ENCODE measurements at places on chromosomes 7 and 10. TPM values are rescaled to one million over a fixed set of nuclear protein-coding genes. Genes with fewer than 3 reads are reported as not detected.

CPA2 gene
- total RNA-seq = 0.48 TPM

- H3K4me1 ChIP-seq = no peaks in the 10 kb centered on the region
- no peak overlapping the region for H3K4me3 ChIP-seq
- DNase-seq = no peak
- no peaks in the 10 kb centered on the region for H3K27me3 ChIP-seq
- H3K27ac ChIP-seq = no peak overlapping the region
Observed at GRCh38 chr7:30524545-30524944, 19.9 kb upstream of the GGCT start.

DNA sequence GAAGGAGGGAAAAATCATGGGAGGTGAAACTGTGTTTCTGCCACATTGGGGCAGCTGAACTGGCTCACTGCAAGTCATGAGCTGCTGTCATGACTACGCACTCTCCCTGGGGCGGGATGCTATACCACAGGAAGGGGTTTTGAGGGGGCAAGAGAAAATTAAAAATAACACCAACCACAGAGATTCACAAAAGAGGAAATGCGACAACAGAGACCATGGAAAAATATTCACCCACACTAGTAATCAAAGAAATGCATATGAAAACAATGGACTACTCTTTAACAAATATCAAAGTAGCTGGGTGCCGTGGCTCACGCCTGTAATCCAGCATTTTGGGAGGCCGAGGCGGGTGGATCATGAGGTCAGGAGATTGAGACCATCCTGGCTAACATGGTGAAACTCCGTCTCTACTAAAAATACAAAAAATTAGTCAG is 65.2 kb upstream of the TM9SF3 start:
- H3K4me3 ChIP-seq = no peak overlapping the region
- H3K4me1 ChIP-seq = no peaks in the 10 kb centered on the region
- DNase-seq = no peak
- H3K27ac ChIP-seq = no peak overlapping the region
- no peaks in the 10 kb centered on the region for H3K27me3 ChIP-seq

KCND2 gene
- 0.17 TPM for total RNA-seq

- no peak for DNase-seq
- H3K27ac ChIP-seq = no peak overlapping the region
- H3K4me3 ChIP-seq = no peak overlapping the region
- no peaks in the 10 kb centered on the region for H3K27me3 ChIP-seq
- H3K36me3 ChIP-seq = no peaks in the 10 kb centered on the region
Observed at GRCh38 chr10:2898509-2898860, 168.9 kb upstream of the PFKP start.

DNA sequence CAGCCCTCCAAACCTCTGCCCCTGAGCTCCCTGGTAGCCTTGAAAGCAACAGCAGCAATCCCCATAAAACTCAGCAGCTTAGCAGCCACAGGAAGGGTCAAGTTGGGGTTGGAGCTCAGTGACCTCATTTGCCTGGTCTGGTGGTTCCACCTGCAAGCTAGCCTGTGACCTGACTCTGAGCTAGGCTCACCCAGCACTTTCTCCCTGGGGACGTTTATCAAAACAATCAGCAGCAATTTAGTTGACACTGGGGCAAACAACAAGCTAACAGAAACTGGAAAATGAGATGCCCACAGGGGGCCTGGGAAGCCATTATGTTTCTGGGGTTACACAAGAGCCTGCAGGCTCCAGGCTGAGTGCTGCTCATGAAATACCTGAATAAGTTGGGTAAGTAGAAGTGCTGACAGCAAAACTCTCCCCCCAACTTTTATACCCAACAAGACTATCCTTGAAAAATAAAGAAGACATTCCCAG is 22.4 kb upstream of the CRYGN start:
- DNase-seq = no peak
- H3K4me3 ChIP-seq = no peak overlapping the region
- no peak overlapping the region for H3K27ac ChIP-seq
- H3K36me3 ChIP-seq = no peaks in the 10 kb centered on the region

EIF3A gene
- total RNA-seq = 127 TPM

CTTNBP2 gene
- 1.5 TPM for total RNA-seq

DNA sequence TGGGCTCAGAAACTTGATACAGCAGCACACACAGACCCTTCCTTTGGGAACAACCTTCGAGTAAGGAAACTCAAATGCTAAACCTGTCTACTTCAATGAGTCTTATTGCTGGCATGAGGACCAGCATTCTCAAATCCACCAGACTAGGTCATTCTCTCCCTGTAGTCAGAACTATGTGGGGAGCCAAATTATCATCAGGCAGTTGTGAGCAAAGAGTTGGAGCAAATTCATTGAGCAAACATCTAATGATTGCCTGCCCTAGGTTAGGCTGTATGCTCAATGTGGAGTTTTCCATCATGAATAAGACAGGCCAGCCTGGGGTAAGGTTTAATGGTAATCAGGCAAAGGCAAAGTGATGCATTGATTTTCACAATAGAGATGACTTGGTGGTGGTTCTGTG is 3.6 kb downstream of the EPDR1 start:
- H3K36me3 ChIP-seq = no peaks in the 10 kb centered on the region
- no peaks in the 10 kb centered on the region for H3K4me1 ChIP-seq
- DNase-seq = no peak
- no peak overlapping the region for H3K27ac ChIP-seq
- no peak overlapping the region for H3K4me3 ChIP-seq

- no peak overlapping the region for H3K27ac ChIP-seq
- no peaks in the 10 kb centered on the region for H3K27me3 ChIP-seq
- H3K4me1 ChIP-seq = no peaks in the 10 kb centered on the region
Observed at GRCh38 chr7:26598867-26599266, 265.5 kb downstream of the SKAP2 start.

NMT2 gene
- total RNA-seq = 12.4 TPM

GRCh38 chr7:158318511-158318913 is 269.1 kb downstream of the PTPRN2 start:
- no peaks in the 10 kb centered on the region for H3K36me3 ChIP-seq
- H3K4me3 ChIP-seq = no peak overlapping the region
- no peaks in the 10 kb centered on the region for H3K4me1 ChIP-seq
- no peak overlapping the region for H3K27ac ChIP-seq

PPP1R3A gene
- not detected for total RNA-seq

DNA sequence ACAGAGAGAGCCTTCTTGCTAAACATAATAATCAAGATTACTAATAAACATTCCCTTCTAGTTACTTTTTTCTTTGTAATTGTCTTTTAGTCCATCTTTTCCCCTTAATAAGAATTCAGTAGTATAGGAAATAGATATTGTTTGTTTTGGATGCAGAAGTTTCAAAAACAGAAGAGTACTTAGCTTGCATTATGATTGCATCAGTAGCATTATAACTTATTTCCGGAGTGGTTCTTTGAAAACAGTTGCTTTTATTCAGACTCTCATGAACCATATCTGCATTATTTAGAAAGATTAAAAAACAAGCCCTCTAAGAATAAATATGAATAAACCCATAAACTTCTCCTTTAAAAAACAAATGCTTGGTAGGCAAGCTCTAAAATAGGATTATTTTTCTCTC is 34.0 kb upstream of the DKK1 start:
- H3K36me3 ChIP-seq = no peaks in the 10 kb centered on the region
- DNase-seq = no peak
- no peaks in the 10 kb centered on the region for H3K4me1 ChIP-seq
- no peaks in the 10 kb centered on the region for H3K27me3 ChIP-seq
- no peak overlapping the region for H3K27ac ChIP-seq

OR9A2 gene
- total RNA-seq = not detected

DNA sequence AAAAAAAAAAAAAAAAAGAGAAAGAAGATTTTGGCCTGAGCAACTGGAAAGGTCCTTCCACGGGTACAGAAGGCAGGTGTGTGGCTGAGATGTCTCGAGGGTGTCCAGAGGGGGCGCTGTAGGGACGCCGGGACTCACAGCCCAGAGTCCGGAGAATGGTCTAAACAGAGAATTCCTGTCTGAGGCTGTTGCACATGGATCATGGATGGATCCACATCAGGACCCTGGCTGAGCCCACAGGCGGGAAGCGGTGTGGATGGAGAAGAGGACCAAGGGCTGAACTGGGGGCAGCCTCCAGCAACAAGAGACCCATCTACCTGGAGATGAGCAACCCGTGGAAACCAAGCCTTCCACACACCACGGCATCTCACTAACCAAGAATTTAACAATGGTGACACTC is 55.0 kb downstream of the PKD1L1 start:
- no peak for DNase-seq
- H3K27me3 ChIP-seq = no peaks in the 10 kb centered on the region
- H3K27ac ChIP-seq = no peak overlapping the region
- no peaks in the 10 kb centered on the region for H3K4me1 ChIP-seq

GRCh38 chr10:14060320-14061070 is 270.2 kb downstream of the FRMD4A start:
- no peaks in the 10 kb centered on the region for H3K27me3 ChIP-seq
- H3K4me1 ChIP-seq = no peaks in the 10 kb centered on the region
- no peaks in the 10 kb centered on the region for H3K36me3 ChIP-seq
- H3K4me3 ChIP-seq = no peak overlapping the region

DNA sequence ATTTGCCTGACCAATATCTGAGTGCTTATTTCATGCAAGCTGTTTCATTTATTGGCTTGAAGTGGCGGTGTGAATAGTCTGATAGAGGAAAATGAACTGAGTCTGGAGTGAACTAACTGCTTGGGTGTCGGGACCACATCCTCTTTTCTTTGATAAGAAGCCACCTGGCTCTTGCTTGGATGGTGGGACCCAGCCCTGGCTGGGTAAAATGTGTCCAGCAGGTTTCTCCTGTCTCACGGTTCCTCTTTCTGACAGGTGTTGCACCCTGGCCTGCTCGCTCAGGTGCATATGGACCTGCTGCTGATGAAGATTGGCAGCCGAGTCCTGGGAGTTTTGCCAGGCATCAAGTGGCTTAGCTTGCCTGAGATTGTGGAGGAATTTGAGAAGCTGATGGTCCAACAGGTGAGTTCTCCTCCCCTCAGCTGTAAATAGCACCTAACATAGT is 1.6 kb downstream of the ADCK2 start:
- DNase-seq = peak; percentile 55
- no peak overlapping the region for H3K27ac ChIP-seq
- peak overlapping the region; percentile 68 for H3K4me3 ChIP-seq
- H3K4me1 ChIP-seq = peaks cover 20% of the 10 kb centered on the region
- H3K27me3 ChIP-seq = no peaks in the 10 kb centered on the region
- H3K36me3 ChIP-seq = no peaks in the 10 kb centered on the region

TSPAN13 gene
- 151 TPM for total RNA-seq

DNA sequence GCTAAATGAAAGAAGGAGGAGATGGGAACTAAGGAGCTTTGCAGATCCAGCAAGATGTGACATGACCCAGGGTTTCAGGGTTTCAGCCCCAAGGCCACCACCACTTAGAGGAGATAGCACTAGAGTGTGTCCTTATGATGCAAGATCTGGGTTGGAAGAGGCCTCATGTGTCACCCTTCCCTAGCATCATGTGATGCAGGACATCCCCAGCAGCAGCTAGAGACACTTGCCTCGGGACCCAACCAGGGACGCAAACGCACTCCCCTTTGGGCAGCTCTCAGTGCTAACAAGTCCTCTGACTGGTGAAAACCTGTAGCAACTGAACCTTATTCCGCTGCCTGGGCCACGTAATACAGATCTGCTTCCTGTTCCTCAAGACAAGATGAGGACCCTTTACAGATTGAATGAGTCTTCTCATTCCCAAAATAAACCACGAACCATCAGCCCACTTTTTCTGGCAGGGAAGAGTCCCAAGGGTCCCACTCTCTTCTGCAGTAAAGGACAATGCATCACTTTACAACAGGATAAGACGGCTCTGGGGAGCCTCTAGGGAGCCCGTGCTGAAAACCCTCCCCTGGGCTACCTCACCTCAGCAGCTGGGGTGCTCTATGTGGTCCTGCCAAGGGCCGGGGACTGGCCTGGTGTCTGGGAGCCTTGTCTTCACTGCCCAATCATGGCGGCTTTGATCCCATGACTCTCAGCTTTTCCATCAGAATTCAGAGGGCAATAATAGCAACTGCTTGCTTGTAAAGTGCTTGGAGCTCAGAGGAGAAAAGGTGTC is 44.8 kb upstream of the GDF10 start:
- no peaks in the 10 kb centered on the region for H3K27me3 ChIP-seq
- H3K27ac ChIP-seq = no peak overlapping the region
- no peak overlapping the region for H3K4me3 ChIP-seq
- no peaks in the 10 kb centered on the region for H3K36me3 ChIP-seq
- no peak for DNase-seq

DNA sequence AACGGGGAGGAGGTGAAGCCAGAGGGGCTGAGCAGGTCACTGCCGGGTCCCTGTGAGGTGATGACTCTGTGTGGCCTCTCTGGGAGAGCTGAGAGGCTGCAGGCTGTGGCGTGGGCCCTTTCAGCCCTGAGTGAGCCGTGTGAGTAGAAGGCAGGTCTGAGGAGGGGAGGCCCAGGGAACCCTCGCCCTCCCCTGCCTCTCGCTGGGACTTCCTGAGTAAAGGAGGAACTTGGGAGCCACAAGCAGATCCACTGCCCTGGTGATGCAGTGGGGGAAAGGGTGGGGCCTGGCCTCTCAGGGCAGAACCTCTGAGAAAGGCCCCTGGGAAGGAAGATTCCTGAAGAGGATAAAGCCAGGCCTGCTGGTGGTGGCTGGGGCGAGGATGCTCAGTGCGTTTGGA is 22.8 kb downstream of the EEPD1 start:
- H3K36me3 ChIP-seq = no peaks in the 10 kb centered on the region
- no peaks in the 10 kb centered on the region for H3K27me3 ChIP-seq
- DNase-seq = no peak
- H3K4me3 ChIP-seq = no peak overlapping the region

DNA sequence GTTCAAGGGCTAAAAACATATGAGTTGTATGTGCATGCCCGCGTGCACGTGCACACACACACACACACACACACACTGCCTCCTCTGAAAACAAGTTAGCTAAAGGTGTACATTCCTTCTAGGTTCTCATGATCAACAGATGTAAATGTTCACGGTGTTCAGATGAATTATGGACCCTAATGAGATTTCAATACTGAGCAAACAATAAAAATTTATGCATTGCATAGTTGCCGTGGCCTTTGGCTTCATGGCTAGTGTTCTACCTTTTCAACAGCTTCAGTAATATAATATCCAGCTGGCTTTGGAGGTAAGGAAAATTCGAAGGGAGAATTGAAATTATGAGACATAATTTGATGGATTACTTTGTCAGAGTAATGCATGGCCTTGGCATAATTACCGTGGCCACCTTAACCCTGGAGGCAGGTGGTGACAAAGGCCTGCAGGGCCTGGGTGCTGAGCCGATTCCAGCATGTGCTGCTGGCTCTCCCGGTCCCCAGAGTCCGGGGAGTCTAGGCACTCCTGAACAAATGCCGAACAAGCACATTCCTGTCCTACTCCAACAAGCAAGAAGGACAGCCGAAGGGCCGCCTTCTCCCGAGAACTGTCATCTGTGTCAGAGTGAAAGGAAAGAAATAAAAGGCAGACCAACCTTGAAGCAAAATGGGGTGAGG is 166.6 kb upstream of the TCF7L2 start:
- H3K27ac ChIP-seq = no peak overlapping the region
- H3K4me1 ChIP-seq = no peaks in the 10 kb centered on the region
- no peaks in the 10 kb centered on the region for H3K36me3 ChIP-seq
- no peak for DNase-seq
